ENCODE measurements at places on chromosomes 12 and 14. TPM values are rescaled to one million over a fixed set of nuclear protein-coding genes. Genes with fewer than 3 reads are reported as not detected.

EML1 gene
- total RNA-seq, result 24.7 TPM

KRT74 gene
- total RNA-seq, result 0.42 TPM

TSPAN19 gene
- not detected for total RNA-seq

SERPINA12 gene
- total RNA-seq, result 365 TPM

MFAP5 gene
- 30.7 TPM for total RNA-seq

SLC7A8 gene
- 32.5 TPM for total RNA-seq

SAMD4A gene
- total RNA-seq, result 12.2 TPM

POTEM gene
- not detected for total RNA-seq

IL26 gene
- total RNA-seq, result not detected

HCAR3 gene
- 8.8 TPM for total RNA-seq

LRTM2 gene
- total RNA-seq, result not detected

OTX2 gene
- not detected for total RNA-seq

PPP2R3C gene
- total RNA-seq, result 8.5 TPM

ABCC9 gene
- 15.9 TPM for total RNA-seq
